ENCODE measurements at places on chromosomes 4 and X.
A peak's percentile ranks its signal among the peaks of the same experiment; 100 is the strongest.

GRCh38 chr4:95869961-95870500 lies 30.1 kb downstream of the PDHA2 start:
- no peak for DNase-seq

- DNase-seq = no peak
Measured at GRCh38 chrX:47191331-47191730, 2.3 kb upstream of the UBA1 start.

DNA sequence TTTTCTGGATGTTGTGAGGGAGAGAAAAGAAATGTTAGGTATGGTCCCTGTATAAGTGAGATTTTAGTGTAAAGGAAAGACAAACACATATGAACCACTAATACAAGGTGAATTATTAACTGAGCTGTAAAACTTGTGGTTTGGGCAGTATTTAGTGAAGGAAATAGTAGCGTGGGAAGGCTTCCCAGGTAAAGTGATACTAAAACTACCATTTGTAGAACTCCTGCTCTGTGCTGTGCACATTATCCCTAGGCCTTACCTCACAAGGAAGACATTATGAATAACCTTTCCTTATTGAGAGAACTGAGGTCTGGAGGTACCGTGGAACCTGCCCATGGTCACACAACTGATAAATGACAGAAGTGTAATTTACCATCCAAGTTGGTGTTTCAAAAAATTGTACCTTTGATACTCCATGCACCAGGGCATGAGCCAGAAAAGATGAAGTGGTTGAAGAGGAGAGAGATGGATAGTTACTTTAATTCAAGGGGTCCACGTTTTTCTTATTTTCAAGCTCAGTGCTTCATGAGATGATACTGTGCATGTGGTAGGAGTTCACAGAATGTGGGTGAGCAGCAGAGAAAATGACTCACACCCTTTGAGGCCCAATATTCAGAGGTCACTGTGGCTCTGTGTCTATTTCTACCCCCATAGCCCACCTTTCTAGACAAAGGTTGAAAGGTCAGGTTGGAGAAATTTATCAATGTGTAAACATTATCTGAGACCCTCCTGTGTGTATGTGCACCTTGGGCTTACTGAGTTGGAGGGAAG lies 2.6 kb upstream of the VSIG4 start:
- no peak for DNase-seq

GRCh38 chrX:129706400-129707072 lies 32.2 kb upstream of the XPNPEP2 start:
- DNase-seq = peak; percentile 68

DNA sequence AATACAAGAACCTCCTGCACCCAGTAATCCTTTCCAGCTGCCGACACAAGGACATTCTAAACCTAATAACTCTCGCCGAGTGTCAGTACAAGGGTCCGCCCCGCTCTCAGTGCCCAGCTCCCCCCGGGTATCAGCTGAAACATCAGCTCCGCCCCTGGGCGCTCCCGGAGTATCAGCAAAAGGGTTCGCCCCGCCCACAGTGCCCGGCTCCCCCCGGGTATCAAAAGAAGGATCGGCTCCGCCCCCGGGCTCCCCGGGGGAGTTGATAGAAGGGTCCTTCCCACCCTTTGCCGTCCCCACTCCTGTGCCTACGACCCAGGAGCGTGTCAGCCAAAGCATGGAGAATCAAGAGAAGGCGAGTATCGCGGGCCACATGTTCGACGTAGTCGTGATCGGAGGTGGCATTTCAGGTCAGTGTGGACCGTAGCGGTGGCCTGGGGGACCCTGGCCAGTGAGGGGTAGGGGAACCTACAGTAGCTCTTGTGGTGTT lies at the start of gene MAOA:
Gene MAOA, plus strand, starts transcription at position 295 of the 490 bp plus-strand sequence. Its CDS starts 43 bp downstream, at position 338.
- peak; percentile 27 for DNase-seq

DNA sequence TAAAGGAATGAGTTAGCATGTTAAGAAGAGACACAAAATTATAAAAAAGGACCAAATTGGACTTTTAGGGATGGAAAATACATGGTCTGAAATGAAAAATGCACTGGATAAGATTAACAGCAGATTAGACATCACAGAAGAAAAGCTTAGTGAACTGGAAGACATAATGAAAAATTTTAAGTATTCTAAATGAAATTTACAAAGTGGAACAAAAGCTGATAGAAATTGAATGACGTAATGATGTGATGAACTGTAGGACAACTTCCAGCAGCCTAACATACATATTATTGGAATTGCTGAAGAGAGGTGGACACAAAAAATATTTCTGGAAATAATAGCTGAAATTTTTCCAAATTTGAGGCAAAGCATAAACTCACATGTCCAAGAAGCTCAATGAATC lies 39.6 kb upstream of the GPR173 start:
- no peak for DNase-seq

GRCh38 chrX:25028726-25029125 lies 13.0 kb upstream of the ARX start:
- no peak for DNase-seq

DNA sequence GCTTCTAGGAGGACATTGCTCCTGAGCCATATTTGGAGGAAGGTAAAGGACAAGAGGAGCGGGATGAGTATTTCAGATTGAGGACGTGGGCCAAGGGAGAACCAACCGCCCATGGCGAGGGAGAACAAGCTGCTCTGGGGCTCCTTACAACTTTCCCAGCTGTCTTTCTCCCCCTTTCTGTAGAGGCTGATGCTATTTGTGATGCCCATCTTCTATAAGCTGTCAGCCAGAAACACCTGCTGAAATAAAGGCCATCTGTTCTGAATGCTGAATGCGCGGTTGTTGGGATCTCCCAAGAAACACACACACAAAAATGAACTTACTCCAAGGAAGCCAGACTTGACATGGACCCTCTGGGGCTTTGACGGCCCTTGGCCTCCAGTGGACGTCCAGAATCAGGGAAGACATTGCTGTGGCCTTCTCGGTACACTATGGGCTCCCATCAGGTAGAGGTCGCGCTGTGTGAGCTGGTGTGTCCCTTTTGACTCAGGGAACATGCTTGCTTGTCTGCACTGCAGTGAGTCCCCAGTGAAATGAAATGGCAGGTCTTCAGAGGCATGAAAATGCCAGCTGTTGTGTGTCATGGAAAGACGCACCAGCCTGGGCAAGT lies 30.9 kb downstream of the RWDD4 start:
- DNase-seq = peak; percentile 20

- no peak for DNase-seq
Measured at GRCh38 chr4:166091912-166092510, 219.0 kb downstream of the TLL1 start.

- DNase-seq = no peak
Measured at GRCh38 chr4:1830642-1831228, 25.2 kb downstream of the LETM1 start.

GRCh38 chrX:63743596-63743995 lies 41.4 kb downstream of the ARHGEF9 start:
- no peak for DNase-seq

GRCh38 chr4:19947349-19947748 lies 304.4 kb upstream of the SLIT2 start:
- DNase-seq = no peak

Data from right hindlimb (tissue), 1 donor.